ENCODE measurements at places on chromosomes 12 and 14.
A peak's percentile ranks its signal among the peaks of the same experiment; 100 is the strongest.

- DNase-seq, result no peak
Measured at GRCh38 chr14:75827331-75827730, 154.5 kb downstream of the TGFB3 start.

DNA sequence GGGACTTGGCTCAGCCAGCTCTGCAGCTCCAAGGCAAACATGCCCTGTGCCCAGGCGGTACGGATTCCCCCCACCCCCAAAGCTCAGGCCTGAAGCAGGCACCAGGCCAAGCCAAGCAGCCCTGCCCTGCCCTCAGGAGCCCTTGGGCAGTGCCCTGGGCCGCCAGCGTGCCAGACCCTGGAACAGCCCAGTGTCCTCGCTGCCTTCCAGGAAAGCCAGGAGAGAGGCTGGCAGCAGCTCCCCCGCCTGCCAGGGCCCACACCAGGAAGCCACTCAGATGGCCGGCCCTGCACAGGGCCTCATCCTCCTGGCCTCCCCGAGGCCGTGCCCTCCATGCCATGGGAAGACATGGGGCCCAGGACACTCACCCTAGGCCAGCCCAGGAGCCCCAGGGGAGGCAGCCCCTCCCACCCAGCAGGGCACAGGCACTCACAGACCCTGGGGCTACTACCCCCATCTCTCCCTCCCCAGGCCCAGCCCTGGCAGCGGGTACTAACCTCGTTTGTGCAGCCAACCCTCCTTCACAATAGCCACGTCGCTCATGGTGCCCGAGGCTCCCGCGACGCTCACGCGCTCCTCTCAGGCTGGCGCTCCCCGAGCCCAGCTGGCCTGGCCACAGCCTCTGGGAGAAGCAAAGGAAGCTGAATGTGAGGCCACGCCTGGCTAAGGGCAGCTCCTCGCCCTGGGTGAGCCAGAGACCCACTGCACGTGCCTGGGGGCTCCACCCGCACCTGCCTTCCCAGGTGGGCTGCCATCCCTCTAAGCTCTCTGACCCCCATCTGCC is 3.3 kb downstream of the AKT1 start:
- DNase-seq, result peak; percentile 81

DNA sequence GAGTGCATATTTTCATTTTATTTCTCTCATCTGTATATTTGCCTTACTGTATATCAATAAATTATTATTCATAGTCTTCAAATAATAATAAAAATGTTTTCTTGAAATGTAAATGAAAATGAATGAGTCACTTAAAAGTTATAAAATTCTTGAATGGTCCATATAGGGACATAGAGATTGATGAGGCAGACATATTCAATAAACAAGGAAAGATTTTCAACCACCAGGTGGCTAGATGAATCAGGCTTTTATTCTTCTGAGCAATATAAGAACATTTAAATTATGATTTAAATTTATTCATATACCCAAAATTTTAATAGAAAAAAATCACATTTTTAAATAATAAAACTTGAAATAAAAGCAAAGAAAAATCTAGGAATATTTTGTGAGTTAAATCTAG is 249.5 kb downstream of the ACSS3 start:
- DNase-seq, result no peak

DNA sequence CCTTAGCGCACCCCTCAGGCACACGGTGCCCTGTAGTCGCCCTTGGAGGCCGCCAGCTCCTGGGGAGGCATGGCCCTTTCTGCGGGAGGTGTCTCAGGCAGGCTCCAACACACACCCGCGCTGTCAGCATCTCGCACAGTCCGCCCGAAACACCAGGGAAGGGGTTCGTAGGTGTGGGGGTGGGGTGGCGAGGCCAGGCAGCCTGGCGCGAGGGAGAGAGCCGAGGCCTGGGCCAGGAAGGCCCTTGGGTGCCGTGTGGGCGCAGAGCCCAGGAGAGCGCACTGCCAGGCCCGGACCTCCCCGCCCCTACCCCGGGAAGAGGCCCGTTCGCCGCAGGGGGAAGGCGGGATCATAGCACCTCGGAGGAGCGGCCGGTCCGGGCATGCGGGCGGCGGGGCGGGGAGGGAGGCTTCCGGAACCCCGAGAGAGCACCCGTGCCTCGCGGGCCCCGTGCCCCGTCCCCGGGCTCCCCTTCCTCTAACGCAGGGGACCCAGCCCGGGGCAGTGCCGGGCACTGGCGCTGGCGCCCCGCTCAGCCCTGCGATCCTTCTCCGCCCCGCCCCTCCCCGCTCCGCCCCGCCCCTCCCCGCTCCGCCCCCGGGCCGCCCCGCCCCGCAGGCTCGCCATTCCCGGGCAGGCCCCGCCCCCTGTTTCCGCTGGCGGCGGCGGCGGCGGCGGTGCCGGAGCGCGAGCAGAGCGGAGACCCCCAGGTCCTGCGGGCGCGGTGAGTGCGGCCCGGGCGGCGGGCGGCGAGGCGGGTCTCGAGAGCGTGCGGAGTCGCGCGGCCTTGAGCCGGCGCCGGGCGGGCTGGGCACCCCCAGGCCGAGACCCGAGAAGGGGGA is at the start of gene TSPAN9:
TSPAN9 (plus strand) TSS at position 650 of the 842 bp plus-strand sequence. CDS start 123,815 bp downstream, outside the sequence.
- peak; percentile 66 for DNase-seq

DNA sequence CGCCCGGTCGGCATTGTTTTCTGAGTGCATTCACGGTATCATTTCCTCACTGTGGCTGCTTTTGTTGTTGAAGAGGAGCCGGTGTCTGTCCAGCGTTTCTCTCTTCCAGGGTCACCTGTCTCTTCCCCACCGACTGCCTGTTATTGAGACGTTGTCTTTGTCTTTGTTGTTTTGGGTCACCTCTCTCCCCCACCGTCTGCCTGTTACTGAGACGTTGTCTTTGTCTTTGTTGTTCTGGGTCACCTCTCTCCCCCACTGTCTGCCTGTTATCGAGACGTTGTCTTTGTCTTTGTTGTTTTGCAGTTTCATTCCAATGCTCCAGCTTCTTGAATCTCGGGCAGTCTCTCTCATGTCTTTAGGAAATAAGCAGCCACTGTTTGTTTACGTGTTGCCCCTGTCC is 69.9 kb downstream of the DDX51 start:
- DNase-seq, result no peak

DNA sequence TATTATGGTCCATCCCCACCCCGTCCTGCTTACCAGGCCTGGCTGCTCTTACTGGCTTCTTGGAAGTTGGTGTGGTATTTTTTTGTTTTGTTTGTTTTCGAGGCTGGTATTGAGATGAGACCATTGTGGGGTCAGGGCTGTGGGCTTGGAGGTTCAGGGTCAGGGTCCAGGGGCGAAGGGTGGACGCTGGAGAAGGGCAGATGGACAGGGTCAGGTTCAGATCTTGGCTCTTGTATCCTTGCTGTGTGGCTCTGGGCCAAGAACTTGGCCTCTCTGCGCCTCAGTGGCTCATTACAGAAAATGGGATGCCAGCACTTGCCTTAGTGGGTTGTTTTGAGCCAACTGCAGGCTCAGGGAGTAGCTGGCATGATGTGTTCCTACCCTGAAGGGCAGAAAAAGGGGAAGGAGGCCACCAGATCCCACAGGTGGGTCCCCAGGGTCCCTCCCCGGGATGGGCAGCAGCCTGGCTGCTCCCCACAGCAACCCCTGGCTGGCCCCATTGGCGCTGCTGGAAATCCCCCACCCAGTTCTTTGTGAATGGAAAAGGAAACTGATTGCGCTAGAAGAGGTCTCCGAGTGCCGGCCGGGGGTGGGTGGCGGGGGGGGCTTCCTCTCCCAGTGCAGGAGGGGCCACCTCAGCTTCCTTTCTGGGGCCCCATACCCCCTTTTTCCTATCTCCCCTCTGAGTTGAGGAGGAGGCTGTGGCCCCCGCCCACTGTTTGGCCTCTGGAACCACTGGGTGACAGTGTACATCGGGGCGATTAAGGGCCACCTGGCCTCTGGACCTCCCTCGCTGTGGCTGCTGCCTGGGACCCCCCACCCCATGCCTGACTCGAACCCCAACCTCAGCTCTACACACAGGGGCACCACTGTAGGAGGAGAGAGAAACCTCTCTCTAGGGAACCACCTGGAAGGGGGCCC is 25.0 kb downstream of the SH2B3 start:
- peak; percentile 23 for DNase-seq

DNA sequence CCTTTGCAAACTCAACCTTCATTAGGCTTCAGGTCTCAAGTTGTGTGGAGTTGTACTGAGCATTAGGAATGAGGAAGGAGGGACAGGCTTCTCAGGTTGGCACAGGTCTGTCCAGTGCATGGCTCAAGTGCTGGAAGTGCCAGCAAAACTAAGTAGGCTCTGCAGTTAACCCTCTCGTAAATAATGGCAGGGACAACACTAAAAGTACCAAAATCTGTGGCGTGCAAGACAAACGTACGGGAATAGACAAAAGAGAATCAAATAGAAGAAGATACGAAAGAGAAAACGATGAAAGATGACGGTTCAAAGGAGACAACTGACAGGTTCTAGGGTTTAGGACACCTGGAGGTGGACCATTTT is 612 bp downstream of the TRAPPC6B start:
- no peak for DNase-seq

GRCh38 chr12:70648191-70648590 is 11.0 kb upstream of the PTPRB start:
- DNase-seq, result no peak

GRCh38 chr14:88599326-88599725 is 36.5 kb downstream of the ZC3H14 start:
- no peak for DNase-seq

DNA sequence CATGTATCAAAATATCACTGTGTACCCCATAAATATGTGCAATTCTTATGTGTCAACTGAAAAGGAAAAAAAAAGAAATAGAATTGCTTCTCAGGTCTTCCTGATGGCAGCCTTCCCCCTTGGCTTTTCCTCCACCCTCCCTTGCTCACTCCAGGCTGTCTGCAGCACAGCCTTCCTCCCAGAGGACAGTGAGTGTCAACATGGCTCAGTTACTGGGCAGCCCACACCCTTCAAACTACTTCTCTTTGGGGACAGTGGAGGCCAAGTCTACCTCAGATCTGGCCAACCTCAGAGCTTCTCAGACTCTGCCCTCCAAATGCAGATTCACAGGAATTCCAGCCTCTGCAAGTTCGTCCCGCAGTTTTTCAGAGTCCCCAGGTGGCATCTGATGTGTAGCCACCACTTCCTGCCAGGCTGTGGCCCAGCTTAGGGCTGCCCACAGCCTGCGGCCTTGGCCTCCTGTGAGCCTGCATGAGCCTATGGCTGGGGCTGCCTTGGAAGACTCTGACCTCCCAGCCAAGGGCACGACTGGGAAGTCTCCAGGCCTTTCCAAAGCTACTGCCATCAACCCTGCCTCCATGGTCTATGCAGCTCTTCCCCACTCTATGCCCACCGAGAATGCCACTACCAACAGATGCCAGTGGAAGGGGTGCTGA is 148.0 kb upstream of the PWP1 start:
- no peak for DNase-seq

DNA sequence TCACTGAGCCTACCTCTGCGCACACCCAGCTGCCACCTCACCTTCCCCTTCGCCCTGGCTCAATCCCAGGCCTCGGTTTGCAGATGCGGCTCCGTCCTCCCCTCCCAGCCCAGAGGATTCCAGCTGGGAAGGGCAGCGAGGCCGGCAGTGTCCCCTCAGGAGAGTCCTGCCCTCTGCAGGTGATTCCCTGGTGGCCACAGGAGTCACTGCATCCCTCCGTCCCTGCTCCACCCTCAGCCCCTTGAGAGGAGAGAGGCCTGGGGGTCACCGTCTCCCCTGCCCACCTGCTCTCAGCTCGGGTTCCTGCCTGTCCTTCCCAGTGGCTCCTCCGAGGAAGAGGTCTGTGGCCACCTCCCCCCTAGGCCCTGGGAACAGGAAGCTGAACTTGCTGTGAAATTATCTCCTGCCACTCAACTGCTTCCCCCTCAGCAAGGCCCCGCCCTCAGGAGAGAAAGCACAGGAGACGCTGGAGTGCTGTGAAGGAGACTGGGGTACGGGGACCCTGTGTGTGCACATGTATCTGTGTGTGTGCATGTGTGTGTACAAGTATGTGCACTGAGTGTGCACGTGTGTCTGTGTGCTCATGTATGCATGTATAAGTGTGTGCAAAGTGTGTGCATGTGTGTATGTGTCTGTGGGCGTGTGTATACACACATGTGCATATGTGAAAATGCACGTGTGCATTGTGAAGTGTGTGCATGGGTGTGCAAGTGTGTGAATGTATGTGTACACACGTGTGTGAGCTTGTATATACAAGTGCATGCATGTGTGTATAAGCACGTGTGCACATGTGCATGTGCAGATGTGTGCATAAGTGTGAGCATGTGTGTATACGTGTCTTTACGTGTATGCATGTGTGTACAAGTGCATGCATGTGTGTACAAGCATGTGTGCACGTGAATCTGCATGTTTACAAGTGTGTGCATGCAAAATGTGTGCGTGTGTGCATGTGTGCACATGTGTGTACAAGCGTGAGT is 13.2 kb upstream of the GALNT9 start:
- DNase-seq, result no peak

- no peak for DNase-seq
Measured at GRCh38 chr12:44837114-44837755, 38.9 kb downstream of the NELL2 start.

DNA sequence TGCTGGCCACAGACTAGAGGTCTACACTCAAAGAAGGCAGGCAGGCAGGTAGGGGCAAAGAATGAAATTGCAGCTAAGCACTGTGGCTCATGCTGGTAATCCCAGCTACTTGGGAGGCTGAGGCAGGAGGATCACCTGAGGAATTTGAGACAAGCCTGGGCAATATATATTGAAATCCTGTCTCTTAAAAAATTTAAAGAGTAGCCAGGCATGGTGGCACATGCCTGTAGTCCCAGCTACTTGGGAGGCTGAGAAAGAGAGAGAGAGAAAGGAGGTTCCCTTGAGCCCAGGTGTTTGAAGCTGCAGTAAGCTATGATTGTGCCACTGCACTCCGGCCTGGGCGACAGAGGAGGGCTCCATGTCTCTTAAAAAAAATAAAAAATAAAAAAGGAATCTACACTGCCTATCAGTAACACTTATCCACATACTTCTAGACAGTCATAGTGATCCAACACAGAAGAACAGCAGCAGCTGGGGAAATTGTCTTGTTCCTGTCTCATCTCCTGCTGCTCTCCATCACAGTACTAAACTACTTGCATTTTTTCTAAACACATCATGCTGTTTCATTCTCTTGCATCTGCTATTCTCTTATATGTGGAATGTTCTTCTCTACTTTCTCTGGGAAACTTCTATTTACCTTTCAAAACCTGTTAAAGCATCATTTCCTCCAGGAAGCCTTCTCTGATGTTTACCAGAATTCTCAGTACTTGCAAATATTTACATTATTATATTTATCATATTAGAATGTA is 57.2 kb downstream of the ATF7 start:
- no peak for DNase-seq

GRCh38 chr12:132218915-132219314 is 74.7 kb downstream of the NOC4L start:
- DNase-seq, result no peak

DNA sequence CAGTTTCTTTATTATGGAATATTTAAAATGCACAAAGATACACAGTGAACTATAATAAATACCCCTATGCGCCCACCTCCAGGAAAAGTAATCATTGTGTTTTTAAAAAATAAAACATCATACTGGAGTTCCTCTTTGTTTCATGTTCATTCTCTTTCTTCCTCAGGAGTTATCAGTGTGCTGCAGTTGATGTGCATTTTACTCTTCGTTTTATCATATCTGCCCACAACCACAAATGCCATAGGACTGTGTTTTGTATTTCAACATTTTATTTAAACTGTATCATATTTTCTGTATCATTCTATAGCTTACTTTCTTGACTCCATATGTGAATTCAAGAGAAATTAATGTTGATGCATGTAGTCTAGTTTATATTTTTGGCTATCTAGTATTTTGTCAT is 53.9 kb downstream of the TSHR start:
- DNase-seq, result no peak

Data from tibial artery (tissue), 4 donors.